ENCODE measurements at places on chromosomes 2 and 18.

GRCh38 chr2:44825702-44826101, 115.8 kb upstream of the SIX3 start:
- no peak for DNase-seq

DNA sequence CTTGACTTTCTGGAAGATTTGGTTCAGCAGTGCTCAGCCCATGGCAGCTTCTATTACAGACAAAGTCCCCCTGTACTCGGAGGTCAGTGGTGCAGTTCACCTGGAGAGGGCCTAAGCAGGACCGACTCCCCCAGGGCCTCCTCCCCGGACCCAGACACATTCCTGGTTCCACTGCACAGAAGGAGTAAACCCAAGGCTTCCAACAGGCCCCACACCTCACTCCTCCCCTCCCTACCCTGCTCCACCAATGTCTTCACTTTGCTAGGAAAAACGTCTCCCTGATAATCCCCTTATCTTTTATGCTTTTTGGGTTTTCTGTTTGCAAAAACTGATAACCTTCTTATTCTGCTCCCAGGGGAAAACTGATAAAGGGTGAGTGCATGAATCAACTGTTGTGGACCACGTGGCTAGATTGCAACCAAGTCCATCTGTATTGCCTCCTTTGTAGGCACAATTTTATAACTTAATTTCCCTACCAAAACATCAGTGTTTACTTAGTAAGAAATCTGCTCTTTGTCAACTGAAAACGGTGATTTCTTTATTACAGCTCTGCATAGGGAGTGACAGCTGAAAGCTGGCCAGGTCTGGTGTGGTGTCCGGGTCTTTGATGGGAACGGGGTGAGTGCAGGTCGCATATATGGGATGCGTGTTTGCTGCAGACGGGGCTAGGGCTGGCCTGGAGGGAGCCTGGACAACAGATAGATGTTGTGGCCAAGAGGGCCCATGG, 202.5 kb downstream of the GLI2 start:
- DNase-seq, result no peak

- DNase-seq, result no peak
Measured at GRCh38 chr18:7789856-7790552, 222.9 kb downstream of the PTPRM start.

DNA sequence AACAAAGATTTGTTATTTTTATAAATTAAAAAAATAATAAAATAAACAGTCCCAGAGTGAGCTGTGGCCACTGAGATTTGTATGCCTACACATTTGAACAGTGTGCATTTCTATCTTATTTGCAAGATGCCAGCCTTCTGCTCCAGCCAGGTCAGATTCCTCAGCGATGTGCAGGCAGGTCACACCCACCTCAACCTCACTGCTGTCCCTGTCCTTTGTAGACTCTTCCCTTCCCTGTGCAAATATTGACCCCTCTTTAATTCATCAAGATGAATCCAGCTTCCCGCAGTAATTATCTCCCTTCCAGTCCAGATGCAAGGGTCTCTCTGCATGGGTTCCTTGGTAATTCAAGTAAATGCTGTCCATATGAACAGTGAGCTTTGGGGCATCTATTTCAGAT, 256.2 kb downstream of the PIEZO2 start:
- no peak for DNase-seq

DNA sequence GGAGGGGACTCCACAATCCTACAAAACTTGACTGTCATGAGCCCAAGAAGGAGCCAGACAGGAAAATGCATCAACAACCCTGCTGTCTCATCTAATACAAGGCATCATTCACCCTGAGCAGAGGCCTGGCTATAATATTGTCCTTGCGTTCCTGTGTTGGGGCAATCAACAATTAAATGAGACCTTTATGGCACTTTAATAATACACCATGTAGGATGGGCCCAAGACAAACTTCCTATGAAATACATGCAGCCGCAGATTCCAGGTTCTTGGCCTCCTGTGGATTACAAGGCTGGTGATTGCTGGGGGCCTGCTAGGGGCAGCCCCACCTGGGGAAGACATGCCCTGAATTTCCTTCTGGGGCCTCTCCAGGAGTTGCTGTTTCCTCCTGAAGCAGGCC, 82.8 kb upstream of the PPP1CB start:
- DNase-seq, result no peak

DNA sequence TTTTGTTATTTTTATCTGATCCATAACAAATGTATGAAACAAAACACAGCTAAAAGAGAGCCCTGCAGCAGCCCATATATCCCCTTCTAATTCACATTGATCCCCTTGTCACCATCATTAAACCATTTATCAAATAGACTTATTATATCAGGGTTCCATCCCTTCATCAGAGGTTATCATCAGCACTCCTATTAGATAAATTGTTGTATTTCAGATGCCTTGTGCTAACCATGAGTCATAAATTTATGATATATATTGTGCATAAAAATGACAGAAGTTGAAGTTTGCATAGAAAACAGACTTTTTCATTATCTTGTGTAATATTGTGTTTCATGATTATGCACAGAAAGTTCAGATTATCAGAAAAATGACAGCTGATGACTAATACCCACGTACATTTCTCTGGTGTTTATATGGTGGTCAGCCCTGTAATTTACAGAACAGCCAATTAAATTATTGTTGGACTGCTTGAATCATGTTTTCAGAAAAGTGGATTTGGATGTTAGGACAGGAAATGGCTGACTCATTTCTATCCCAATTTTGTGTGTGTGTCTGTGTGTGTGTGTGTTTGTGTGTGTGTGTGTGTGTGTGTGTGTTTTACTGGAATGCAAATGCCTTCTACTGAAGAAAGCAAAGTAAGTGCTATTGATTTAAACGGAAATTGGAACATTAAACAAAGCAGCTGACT, 80.9 kb downstream of the PPP1R1C start:
- no peak for DNase-seq
